Iris pigment epithelial cell (primary cell): ENCODE measurements at places on chromosomes 7 and 10.
A peak's percentile ranks its signal among the peaks of the same experiment; 100 is the strongest.

GRCh38 chr7:78038465-78039080 lies 240.0 kb downstream of the PHTF2 start:
- no peak for DNase-seq

- no peak for DNase-seq
Measured at GRCh38 chr10:133458710-133459453, 5.1 kb downstream of the SCART1 start.

- peak; percentile 6 for DNase-seq
Measured at GRCh38 chr7:31027161-31027965, 24.7 kb upstream of the ADCYAP1R1 start.

DNA sequence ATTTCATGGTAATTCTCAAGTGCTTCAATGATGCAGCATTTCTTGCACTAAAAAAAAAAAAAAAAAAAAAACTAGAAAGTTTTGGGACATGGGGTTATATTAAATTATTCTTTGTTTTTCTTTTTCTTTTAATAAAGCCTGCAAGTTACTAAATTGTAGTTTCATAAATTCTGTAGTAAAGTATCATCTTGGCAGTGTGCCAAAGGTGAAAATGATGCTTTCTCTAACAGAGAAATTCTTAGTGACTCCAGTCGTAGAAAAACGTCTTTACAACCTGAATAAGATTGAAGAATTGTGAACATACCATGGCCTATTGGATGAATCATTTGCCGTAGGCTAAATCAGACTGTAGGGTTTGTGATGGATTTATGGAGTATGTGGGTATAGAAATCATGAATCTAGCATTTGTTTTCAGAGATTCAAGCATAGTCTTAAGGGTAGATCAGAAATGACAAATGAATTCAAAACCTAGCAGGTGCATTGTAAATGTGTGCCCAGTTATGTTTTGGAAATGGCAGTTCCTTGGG lies 27.1 kb downstream of the RBM17 start:
- no peak for DNase-seq

DNA sequence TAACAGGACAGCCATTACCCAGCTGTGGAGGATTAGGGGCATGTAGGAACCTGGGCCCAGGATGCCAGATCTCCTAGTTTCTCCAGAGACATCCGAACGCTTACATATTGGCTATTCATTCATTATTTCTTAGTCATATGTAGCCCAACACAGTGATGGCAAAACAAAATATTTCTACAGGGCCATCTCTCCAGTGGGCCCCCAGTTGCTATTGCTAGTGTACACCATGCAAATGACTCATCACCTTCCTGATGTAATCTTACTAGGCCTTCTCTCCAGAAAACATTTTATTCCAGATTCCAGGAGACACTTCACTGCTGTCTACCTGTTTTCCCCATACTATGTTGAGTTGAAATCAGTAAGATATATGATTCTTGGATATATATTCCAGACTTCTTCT lies 201.7 kb downstream of the PLXDC2 start:
- peak; percentile 58 for DNase-seq

DNA sequence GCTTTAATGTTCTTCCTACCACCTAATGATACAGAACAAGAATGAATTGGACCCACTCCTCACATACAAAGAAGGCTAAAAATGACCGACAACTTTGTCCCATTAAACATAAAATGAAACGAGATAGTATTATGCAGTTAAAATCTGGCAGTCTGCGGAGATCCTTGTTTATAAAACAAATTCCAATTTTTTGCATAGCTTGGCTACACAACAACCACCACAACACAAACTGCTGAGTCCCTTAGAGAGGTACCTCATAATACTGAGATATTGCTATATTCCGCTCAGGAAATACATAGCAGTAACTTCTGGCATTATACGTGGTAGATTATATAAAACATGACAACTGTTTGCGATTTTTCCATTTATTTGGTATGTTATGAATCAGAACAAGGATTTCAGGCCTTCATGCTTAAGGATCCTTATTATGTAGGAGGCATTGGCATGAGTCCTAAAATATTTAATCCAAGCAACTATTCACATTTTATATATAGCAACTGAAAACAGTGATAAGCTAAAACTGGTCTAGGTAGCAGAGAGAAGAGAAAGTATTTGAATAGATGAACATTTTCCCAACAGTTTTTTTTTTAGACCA lies 96.0 kb downstream of the ANK3 start:
- no peak for DNase-seq

DNA sequence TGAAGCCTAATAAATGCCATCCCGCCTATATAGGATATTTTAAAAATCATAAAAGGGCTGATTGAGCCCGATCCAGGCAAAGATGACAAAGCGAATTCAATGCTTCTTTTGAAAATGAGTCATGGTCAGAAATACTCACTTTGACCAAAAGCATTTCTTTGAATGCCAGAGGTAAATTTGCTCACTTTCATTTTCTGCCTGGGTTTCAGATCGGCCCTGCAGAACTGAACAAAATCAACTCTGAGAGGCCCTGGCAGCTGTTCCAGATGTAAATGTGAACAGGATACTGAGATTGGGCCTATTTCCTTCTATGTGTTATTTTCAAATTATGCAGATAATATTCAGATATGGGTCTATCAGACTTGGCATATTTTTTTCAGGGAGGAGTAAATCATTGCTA lies 114.8 kb upstream of the ARID5B start:
- DNase-seq = peak; percentile 86

GRCh38 chr7:105352018-105352612 lies 36.6 kb downstream of the SRPK2 start:
- DNase-seq = peak; percentile 91

DNA sequence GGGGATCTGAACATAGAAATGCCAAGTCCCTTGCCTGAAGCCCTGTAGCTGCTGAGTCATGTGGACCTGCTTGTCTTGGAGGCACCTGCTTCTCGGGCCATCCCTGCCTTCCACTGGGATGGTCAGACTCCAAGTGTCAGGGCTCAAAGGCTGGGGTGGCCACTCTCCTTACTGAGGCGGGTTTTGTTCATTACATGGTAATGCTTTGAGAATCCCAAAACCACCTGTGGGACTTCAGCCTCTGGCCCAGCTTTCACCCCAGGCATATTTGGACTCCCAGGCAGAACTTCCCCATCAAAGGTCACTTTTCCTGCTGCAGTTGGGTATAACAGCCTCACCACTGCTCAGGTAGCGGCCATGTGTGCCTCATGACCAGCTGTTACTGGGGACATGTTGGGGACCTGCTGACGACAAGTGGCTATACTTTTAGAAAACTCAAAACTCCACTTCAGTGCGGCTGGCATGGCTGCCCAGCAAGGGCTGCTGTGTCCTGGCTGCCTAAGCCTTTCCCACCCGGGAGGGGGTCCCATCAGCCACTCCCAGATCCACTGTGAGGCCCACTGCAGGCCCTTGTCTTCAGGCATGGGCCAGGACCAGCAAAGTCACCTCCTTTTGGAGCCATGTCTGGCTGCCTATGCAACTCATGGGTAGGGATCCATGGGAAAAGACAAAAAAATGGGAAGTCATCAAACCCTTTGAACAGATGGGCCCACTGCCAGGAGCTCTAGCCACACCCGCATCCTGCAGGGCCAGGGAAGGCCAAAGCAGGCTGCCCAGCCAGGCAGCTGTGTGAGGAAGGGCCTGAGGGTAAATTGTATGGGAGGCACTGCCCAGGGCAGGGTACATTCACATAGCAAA lies 96.7 kb downstream of the ARHGAP22 start:
- no peak for DNase-seq

DNA sequence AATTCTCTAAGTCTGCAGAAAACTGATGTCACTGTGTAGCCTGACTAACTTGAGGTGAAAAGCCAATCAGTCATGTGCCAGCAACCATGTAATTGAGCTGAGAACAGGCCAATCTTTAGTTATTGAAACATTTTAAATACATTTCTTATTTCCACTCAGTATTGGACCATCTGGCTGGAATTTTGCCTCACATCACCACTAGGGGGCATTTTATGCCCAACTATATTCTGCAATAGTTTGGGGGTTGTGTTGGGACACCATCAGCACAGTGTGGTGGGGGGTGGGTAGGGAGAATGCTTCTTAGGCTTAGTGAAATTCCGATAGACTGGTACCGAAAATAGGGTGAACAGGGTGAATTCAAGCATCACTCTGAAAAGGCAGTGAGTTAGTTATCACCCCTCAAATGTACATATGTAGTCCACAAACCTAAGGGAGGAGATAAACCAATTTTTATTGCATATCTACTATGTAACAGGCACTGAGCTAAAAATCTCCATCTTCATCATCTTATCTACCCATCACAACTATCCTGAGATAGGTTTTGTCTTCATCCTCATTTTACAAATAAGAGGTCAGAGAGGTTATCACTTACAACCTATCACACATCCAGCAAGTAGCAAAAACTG lies 17.8 kb downstream of the NPSR1 start:
- DNase-seq = no peak

DNA sequence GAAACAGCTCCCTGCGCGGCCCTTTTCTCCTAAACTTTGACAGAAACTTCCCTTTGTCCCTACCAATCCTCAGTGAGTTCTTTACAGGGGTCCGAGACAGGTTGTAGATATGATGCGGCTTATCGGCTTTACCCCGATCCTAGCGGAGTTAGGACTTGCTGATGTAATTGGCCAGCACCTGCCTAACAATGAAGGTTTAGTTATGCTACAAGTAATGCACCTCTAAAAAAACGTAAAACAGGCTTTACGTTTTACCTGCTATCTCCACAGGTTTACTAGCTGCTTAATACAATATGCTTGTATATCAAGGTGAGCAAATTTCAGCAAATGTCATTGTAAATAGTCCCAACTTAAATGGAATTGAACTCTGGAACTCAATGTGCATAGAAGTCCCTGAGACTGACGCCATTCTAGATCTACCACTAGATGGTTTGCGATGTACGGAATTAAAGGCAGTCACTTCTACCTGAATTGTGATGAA lies 697 bp upstream of the SNX13 start:
- peak; percentile 4 for DNase-seq

DNA sequence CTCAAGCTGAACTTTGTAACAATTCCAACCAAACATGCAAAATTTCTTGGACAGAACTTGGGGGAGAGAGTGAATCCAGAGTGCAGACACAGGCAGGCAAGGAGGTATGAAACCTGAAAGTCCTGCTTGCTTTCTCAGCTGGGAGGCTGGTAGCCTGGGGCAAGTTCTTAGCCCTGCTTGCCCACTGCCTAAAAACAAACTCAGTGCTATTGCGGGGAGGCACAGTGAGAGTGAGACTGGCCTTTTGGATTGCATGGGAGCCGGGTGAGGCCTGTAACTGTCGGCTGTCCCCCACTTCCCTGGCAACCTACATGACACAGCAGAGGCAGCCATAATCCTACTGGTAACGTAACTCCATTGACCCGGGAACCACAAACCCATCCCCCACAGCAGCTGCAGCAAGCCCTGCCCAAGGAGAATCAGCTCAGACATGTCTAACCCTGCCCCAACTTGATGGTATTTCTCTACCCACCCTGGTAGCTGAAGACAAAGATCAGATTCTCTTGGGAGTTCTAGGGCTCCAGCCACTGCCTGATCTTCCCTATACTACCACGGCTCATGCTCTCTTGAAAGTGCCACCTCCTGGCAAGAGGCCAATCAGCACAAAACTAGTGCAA lies 663.6 kb downstream of the GRM8 start:
- DNase-seq = no peak

- DNase-seq = no peak
Measured at GRCh38 chr7:85749696-85750453, 563.0 kb upstream of the SEMA3D start.

- DNase-seq = no peak
Measured at GRCh38 chr7:43443381-43443780, 139.5 kb upstream of the STK17A start.

- DNase-seq = no peak
Measured at GRCh38 chr10:123117644-123118417, 17.9 kb upstream of the HMX3 start.

- DNase-seq = no peak
Measured at GRCh38 chr7:88539518-88539917, 220.0 kb upstream of the ZNF804B start.

DNA sequence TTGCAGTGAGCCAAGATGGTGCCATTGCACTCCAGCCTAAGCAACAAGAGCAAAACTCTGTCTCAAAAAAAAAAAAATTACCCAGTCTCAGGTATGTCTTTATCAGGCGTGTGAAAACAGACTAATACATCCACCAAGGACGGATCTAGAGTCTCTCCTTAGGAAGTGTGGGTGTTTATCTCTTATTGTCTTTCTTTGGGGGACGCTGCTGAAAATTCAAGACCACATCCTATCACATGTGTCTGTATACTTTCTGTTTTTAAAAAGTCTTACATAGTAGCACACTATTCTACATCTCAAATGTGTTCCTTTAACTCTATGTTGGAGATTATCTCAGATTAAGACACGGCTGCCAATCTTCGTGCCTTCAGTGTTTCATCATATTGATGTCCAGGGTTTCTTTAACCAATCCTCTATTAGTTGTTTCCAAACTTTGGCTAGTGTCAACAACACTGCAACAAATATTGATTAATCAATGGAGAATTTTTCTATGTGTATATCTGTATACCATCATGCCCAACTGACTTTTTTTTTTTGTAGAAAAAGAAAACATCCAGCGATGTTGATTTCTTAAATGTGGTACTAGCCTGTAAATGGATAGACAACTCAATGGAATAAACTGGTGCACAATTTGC lies 92.3 kb upstream of the KDM7A start:
- DNase-seq = no peak

DNA sequence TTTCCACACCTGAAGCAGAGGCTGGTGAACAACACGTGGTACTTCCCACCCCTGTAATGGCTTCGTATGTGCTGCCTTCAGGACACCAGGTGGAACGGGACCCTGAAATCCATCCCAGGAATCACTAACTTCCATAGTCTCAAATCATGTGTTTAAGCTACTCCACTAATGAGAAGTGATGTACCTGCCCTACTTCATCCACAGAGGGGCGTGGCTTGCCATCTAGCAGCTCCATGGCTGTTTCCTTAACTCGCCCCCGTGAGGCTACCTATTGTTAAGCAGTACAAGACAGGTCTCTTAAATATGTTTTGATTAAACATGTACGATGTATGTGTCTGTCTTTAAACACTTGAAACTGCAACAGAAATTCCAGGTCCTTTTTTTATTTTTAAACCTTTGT lies 31.8 kb downstream of the ARL3 start:
- DNase-seq = no peak

DNA sequence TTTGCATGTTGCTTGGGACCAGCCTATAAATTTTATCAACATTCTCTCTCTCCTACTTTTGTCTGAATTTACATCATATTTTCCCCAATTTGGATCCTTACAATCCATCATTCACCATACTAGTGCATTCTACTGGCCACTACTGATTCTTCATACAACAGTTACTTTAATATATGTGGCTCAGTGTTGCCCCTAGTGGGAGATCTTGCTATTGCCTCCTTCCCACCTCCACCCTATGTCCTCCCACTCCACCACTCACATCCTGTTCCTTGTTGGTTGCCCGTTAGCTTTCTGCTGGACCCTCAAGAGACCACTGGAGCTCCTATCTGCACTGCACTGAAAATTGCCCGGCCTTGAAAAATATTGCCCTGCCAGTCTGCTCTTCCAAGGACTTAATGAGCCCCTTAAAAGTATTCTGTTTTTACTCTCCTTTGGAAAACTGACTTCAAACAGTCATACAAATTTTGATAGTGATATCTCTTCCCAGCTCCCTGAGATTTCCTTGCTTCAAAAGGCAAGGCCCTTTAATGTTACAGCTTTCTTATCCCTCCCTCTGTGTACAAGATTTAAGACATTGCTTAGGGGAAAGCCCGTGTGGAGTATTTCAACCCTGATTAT lies 243.2 kb upstream of the TMEM229A start:
- peak; percentile 29 for DNase-seq
